ENCODE measurements at places on chromosomes 3 and 15.

DNA sequence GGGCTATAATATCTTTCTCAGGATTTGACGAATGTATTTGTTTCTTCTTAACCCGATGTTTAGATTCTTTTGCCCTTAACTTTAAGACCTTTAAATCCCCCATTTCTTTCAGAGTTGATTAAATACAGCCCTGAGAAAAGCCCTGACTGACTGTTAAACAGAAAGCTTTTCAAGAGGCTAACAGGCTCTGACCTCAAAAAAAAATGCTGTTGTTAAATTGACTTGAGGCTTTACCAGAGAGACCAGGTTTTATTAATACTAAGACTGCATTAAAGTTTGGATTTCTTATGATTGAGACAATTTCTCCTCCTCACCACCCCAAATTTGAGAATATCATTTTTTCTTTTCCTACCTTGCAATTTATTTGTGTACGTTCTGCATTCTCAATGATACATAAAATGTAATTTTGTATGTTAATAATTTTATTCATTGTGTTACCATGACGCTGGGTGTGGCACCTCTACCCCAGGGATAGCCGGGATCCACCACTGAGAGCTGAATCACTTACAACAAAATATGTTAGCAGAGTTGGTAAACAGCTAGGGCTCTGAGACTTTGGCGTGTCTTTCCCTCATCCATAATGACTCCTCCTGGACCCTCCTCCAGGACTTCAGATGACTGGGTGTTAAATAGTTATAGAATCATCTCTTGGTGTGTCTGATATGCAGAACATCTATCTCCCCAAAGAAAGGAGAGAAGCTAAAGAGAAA is 753.5 kb downstream of the NAALADL2 start:
- no peak for DNase-seq

DNA sequence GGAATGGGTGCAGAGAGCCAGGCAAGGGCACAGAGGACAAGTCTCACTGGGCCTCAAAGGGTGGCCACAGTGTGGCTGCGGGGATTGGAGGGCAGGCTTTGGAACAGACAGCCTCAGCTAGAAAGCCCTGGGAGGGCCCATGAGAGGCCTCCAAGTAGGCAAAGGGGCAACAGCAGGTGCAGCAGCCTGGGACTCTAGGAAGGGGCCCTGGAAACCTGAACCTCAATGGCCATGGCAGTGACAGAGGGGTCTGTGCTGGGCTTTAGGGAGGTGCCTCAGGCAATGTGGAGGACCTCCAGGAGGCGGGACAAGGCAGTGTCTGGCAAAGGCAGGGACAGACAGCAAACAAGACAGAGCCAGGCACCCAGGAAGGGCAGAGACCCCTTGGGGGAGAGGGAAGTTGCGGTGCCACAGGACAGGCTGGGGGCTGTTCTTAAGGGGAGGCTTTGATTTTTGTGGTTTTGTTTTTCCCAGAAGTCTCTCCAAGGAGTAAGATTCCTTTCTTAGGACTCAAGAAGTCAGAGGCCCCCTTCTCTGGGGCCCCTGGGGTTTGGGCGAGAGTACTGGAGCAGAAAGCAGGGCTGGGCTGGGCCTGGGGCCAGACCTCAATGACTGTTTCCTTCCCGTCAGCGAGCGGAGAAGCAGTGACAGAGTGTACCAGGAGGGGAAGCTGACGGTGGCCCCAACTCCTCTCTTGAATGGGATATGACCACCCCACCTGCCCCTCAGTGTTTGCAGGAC is 9.7 kb downstream of the STOML1 start:
- DNase-seq, result no peak

- DNase-seq, result no peak
These were observed 40.9 kb upstream of the EPHB1 start for GRCh38 chr3:134753999-134754742.

GRCh38 chr3:4943549-4943948 is 35.7 kb upstream of the BHLHE40 start:
- no peak for DNase-seq

DNA sequence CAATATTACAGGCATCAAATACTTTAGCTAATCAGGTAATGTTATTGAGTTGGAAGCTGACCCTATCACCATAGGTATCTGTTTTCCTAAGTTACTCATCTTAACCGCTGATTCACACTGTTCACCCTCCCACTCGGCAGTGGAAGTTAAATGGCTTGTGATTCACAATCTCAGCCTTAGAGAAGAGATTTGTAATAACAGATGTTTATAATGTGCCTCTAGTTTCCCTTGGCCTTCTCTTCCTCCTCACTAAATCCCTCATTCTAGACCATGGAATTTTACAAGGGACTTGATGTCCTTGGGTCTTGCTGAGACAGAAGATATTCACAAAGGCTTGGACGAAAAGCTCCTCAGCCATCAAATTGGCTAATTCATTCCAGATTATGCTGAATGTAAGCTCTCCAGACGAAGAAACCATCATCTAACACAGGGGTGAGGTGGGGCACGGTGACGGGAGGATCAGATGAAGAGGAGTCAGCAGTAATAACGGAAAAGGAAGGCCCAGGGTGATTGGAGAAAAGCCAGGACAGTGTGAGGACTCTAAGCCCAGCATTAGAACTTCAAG is 931.7 kb downstream of the MCTP2 start:
- DNase-seq, result no peak

GRCh38 chr3:142151240-142151639 is 1.9 kb upstream of the TFDP2 start:
- no peak for DNase-seq

- DNase-seq, result no peak
These were observed 544.7 kb upstream of the GBE1 start for GRCh38 chr3:82306189-82306588.

GRCh38 chr3:142578329-142579223 is at the start of gene ATR:
TSS of gene ATR (minus strand) at chr3:142578733. CDS start at chr3:142578704, 29 bp downstream.
- DNase-seq, result peak; percentile 99

- DNase-seq, result no peak
These were observed 275.3 kb downstream of the UACA start for GRCh38 chr15:70488002-70488605.

GRCh38 chr3:51777985-51778384 is 1.1 kb downstream of the IQCF6 start:
- no peak for DNase-seq

DNA sequence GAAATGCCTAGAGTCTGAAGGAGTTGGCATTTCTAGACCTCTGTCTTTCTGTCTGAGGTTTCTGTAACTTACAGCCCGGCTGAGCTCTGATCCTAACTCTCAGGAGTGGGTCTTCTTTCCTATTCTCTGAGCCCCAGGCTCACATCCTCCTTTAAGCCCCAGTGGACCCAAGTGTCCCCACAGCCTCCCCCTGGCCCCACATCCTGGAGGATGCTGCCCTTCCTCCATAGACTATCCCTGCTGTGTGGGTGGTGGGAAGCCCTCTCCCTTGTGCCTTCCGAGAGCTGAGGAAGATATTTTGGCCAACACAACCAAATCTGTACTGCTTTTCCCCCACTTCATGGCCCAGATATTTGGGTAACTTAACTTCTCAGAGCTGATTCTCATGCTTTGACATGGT is 151.3 kb downstream of the LRTM1 start:
- DNase-seq, result no peak

DNA sequence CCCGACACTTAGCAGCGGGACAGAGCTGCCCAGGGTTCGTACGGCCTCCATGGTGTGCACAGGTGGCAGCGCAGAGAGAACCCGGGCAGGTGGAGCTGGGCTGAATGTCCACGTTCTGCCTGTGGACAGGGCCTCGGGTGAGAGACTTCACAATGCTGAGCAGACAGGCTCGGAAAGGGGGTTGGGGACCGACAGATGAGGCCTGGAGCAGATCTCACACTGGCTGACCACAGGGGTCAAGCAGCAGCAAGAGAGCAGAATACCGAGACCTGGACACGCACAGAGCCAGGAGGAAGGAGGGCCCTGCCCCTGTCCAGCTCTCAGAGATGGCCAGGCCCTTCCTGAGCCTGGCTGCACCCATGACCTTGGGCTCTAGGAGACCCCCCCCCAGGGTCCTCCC is 83.0 kb downstream of the VGLL4 start:
- no peak for DNase-seq

DNA sequence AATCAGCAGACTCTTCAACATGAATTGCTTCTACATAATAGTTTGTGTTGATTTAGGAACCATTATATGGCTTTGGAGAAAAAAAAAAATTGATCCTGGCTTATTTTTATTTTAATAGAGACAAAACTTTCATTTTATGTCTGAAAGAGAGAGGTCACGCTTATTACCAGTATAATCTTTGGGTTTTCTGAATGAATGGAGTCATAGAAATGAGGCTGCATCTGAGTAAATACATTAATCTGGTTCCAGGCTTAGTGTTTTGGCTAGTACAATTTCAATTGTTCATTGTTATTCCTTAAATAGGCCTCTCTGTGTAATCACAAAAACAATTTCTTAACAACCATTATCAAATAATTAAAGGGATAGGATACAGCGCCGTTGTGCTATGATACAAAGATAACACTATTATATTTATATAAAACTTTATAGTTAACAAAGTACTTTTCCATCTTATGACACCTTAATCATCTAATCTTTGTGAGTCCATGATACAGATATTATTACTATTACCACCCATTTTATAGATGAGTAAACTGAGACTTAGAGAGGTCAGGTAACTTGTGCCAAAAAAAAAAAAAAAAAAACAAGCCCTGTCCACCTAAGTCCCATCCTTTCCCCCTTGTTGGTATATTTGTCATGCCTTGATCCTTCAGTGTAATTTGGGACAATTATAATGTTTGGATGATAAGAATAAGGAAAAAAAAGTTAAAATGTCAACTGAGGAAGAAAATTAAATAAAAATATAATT is 41.8 kb upstream of the GOLM2 start:
- DNase-seq, result no peak

DNA sequence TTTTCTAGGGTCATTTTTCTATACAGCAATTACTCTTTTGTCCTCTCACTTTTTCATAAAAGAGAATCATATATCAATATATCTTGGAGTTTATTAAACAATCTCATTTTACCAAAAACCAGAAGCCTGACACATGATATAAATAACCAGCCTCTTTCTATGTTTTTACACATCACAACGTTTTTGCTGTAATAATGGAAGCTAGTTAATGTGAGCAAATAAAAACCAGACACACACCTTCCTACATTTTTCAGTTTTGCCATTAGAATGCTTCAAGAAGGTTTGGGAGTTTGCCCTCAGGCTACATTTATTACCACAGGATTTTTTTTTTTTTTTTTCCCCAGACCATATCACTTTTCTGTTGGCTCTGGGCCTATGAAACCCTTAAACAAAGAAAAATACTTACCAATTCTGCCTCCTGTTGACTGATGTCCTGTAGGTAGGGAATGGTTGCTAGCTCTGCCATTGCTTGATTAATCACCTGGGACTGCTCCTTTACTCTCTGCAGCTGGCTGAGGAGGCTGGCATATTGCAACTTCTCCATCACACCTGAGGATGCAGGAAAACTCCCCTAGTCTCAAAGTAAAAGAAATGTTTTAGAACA is 165.5 kb downstream of the ECT2 start:
- no peak for DNase-seq

GRCh38 chr3:116246406-116246980 is 198.8 kb downstream of the LSAMP start:
- DNase-seq, result no peak

DNA sequence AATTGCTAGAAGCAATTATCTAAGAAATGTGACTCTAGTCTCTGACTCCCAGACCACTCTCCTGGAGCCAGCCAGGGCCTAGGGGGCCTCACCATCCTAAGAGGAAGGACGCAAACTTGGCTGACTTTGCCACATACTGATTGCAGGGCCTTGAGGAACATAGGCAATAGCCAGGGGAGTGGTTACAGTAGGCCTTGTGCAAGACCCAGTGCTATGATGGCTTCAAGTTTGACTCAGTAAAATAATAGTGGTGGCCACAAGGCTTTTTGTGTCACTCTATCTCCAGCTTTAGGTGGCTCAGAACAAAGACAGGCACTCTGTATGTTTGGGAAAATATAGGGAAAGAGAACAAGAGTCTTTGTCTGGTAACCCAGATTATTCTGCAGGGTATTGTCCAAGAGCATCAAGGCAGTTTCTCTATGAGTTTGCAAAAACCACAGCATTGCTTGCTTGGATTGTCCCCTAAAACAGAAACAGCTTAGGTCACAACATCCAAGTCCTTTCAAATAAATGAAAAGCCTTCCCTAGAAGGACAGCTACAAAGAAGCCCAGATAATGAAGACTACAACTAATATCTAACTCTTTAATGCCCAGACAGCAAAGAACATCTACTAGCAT is 631.5 kb downstream of the PYDC2 start:
- no peak for DNase-seq

DNA sequence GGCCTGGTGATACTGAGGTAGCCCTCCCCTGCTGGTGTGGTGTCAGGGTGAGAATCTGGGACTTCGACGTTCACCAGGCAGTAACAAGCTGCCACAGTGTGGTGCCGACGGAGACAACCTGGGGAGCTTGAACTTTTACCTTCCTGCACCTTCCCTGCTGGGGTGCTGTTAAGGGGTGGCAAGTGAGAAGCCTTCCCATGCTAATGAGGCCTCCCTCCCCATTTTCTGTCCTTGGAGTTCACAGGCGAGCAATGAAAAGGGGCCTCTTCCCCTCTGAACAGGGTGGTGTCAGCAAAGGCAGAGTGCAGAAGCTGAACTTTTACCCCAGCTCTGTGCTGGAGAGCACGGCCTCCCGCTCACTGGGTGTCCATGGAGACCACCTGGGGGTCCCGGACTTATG is 13.5 kb downstream of the MAGEL2 start:
- no peak for DNase-seq

GRCh38 chr3:183697123-183697609 is 431 bp upstream of the YEATS2 start:
- DNase-seq, result no peak

DNA sequence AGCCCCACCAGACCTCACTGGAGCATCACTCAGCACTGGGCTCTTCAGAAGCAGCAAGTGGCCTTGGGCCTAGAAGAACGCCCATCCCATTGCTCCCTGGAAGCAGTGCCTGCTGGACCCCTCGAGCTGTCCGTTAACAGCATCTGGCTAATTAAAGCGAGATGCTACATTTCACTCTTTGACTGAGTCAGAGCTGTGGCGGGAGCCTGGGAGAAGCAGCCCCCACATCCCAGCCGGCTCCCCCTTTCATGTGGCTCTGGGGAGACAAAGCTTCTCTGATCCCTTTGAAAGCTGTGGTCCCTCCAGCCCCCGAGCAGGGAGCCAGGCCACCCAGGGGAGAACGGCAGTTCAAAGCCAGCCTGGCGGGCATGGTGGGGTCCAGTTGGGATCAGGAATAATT is 103.7 kb downstream of the MEGF11 start:
- DNase-seq, result no peak

Measured in NCI-H2107 (cell line).